ENCODE measurements at places on chromosomes 2 and 18. TPM values are rescaled to one million over a fixed set of nuclear protein-coding genes. Genes with fewer than 3 reads are reported as not detected.

The NOSTRIN gene
- total RNA-seq = 0.24 TPM

The HOXD10 gene
- not detected for total RNA-seq

The VWA3B gene
- not detected for total RNA-seq

The ANKRD62 gene
- not detected for total RNA-seq

The NPPC gene
- not detected for total RNA-seq

The NABP1 gene
- 63.8 TPM for total RNA-seq

The GRHL1 gene
- not detected for total RNA-seq

The RFX8 gene
- not detected for total RNA-seq

The AQP4 gene
- not detected for total RNA-seq

The SKOR2 gene
- not detected for total RNA-seq

The CCDC85A gene
- total RNA-seq = 0.06 TPM

The CLEC4F gene
- total RNA-seq = not detected

The PRKAG3 gene
- not detected for total RNA-seq

The NCL gene
- 159 TPM for total RNA-seq

The CCNT2 gene
- 19.9 TPM for total RNA-seq

The SCG2 gene
- total RNA-seq = 26.6 TPM

The C1QL2 gene
- not detected for total RNA-seq

The PPP1CB gene
- 64.2 TPM for total RNA-seq

Data from cardiac ventricle fibroblast (primary cell).